ENCODE measurements at places on chromosomes 2 and 18.

DNA sequence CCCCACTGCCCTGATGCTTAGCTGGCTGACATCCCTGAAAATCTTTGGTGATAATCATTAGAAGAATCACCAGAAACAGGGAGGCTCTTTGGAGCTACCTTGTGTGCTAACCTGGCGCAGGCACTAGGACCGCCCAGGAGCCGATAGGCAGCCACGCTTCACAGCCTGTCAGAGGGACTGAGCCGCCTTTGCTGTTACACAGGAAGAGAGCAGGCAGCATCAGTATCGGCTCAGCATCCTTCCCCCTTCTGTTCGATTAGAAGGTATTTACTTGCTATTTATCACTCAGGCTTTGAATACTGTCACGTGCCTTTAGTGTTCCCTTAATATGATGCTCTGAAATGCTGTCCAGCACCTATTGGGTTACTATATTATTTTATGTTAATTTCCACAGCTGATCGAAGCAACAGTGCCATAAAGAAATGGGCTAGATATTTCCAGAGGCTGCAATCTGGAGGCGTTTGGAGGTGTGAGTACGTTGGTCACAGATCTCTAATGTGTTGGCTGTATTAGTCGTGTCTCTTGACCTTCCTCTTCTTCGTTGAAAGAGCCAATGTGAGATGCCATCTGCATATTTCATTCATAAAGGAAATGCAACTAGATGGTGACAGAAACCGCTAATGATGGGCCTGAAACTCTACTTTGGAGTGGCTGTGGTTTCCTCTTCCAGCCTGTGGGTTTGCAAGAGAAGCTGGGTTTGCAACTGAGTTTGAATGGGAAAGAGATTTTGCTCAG is 110.4 kb upstream of the RAB27B start:
- no peak for DNase-seq

- DNase-seq, result no peak
Measured at GRCh38 chr2:168825126-168825525, 22.7 kb downstream of the NOSTRIN start.

- DNase-seq, result no peak
Measured at GRCh38 chr2:152890736-152891135, 172.3 kb downstream of the ARL6IP6 start.

DNA sequence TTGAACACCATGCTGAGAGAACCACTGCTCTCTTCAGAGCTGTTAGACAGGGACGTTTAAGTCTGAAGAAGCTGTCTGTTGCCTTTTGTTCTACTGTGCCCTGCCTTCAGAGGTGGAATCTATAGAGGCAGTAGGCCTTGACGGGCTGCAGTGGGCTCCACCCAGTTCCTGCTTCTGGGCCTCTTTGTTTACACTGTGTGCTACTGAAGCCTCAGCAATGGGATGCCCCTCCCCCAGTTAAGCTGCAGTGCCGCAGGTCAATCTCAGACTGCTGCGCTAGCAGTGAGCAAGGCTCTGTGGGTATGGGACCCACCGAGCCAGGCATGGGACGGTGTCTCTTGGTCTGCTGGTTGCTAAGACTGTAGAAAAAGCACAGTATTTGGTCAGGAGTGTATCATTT is 162.3 kb upstream of the NXPH2 start:
- DNase-seq, result no peak

DNA sequence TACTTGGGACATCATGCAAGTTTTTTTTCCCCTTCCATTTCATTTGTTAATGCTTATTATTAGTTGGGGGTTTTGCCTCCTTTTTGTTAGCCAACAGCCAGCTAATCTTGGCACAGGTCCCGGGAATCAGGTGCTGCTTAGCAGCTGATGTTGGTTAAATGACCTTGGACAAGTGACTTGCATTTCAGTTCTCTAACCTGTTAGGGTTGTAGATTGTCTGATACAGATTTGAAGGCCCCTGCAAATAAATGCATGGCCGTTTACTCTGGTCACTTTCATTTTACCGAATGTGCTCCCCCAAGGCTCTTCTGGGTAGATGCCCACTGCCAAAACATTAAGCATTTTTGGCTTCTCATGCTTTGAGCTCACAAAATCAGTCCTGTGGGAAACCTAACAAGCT is 120.9 kb downstream of the SPTBN1 start:
- no peak for DNase-seq

- DNase-seq, result no peak
Measured at GRCh38 chr2:241161646-241162281, 11.5 kb downstream of the PPP1R7 start.

DNA sequence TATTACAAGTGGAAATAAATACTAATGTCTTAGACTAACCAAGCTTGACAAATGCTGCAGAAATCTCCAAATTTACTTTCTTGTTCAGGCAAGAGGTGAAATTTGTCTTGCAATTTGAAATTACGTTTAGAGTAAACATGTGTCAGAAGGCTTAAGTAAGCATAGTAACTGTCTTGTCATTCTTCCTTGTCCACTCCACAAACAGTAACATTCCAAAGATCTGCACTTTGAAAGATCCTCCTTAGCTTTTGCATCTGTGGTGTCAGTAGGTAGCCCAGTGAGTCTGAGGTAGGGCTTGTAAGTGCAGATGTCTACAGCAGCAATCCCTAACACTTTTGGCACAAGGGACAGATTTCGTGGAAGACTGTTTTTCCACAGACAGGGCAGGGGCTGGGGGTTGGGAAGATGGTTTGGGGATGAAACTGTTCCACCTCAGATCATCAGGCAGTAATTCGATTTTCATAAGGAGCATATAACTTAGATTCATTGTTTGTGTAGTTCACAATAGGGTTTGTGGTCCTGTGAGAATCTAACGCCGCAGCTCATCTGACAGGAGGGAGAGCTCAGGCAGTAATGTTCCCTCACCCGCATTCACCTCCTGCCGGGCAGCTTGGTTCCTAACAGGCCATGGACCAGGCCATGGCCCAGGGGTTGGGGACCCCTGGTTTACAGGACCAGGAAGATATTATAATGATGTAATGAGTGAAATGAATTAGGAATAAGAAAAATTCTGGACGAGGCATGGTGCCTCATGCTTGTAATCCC is 18.6 kb downstream of the RASGRP3 start:
- no peak for DNase-seq

GRCh38 chr2:197205585-197206215 is 104.9 kb downstream of the ANKRD44 start:
- no peak for DNase-seq

DNA sequence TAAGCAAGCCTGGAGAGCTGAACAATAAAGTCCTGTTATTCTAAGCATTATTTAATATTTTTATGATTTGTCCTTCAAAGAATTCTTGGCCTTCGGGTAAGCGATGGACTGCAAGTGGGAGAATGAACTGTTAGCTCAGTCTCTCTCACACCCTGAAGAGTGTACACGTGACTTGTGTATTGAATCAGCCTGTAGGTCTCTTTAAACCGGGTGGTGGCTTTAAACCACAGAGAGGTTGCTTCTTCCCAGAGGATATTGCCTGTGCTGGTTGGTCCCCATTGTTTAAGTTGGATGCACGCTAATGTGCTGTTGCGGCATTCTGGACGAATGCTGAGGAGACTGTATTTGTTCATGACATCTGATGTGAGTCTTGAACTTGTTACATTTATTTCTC is 183.3 kb downstream of the LTBP1 start:
- DNase-seq, result no peak

- DNase-seq, result no peak
Measured at GRCh38 chr2:86140969-86141392, 34.9 kb downstream of the PTCD3 start.

DNA sequence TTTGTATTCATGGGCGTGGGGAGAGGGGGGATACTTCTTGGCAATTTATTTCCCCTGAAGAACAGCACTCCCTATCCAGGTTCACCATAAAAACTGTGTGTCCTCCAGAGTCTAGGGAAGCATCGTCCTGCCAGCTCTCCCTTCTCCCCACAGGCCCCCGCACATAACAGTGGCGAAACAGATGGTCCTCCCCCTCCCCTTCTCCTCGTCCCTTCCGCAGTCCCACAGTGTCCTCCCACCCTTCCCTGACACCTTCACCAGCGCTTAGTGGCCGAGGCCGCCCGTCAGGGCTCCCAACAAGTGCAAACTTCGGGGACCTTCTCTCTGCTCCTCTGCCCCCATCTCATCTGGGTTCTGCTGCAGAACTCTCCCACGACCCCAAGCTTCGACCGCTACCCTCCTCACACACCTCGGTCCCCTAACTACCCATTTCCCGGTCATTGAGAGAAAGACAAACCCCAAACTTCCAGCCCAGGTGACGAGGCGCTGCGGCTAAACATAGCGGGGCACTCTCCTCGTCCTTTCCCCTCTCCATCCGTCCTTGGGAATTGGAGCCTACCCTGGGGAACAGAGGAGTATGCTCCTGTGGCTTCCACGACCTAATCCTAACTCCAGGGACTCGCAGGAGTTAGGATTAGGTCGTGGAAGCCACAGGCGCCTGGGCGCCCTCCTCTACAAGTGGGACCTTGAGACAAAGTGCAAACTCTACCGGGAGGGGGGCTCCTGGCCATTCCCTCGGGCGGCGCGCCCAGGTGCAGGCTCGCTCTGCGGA is 971 bp downstream of the ZNF385B start:
- no peak for DNase-seq

DNA sequence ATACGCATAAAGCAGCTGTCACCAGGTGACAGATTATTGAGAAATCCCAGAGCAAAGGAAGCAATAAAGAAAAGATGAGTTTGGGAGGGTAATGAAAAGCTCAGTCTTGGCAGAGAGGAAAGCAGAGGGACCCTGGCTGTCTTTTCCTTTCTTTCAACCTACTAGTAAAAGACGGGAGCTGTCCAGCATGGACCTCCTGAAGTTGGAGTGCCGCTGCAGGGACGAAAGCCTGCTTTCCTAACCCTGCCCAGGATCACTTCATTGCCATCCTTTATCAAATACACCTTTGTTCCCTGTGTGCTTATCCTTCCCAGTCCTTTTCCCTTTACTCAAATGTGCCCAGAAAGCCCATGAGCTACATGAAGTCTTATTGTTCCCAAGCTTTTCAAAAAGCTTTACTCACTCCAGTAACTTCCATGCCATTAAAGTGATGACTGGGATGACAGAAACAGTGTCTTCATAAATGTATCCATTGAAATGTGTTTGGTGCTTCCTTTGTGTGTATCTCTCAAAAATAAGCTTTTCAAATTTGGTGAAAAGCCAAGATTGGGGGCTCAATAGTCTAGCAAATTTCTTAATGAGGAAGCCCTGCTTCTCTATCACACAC is 3.7 kb upstream of the SPR start:
- no peak for DNase-seq

GRCh38 chr18:73879766-73880165 is 267.9 kb downstream of the FBXO15 start:
- DNase-seq, result no peak

DNA sequence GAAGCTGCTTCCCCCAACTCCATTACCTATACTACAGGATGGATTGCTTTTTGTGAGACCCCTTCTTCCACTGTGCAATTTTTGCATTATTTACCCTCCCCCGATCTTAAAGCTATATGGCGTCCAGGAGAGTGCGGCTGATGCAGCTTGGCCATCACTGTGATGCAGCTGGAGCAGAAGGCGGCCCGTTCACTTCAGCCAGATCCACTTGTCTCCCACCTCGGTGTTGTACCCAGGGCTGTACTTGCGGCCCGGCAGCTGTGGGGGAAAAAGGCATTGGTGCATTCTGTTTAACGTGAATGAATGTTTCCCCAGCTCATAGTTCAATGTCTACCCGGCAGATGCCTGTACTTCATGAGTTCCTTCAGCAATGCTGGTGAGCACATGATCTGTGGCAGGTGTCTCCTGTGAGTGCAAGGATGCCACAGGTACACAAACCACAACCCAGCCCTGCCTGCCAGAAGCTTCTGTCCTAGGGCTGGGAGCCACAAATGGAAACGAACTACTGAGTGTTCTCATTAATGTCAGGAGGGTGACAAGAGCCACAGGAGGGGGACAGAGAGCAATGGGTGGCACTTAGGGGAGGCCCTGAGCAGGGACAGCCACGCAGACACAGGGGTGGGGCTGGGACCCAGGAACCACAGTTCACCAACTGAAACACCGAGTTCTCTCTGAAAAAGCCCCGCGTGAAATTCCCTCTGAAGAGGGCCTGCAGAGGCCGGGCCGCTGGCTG is 64.0 kb downstream of the NDUFA10 start:
- no peak for DNase-seq

DNA sequence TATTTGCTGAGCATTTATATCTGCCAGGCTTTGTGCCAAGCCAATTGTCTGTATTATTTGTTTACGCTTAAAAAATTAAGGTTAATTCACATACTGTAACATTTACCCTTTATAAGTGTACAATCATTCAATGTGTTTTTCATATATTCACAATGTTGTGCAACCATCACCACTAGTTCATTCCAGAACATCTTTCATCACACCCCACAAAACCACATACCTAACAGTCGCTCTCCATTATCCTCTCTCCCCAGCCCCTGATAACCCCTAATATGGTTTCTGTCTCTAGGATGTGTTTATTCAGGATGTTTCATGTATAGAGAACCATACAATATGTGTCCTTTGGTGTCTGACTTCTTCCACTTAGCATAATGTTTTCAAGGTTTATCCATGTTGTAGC is 234.1 kb downstream of the INSIG2 start:
- no peak for DNase-seq

DNA sequence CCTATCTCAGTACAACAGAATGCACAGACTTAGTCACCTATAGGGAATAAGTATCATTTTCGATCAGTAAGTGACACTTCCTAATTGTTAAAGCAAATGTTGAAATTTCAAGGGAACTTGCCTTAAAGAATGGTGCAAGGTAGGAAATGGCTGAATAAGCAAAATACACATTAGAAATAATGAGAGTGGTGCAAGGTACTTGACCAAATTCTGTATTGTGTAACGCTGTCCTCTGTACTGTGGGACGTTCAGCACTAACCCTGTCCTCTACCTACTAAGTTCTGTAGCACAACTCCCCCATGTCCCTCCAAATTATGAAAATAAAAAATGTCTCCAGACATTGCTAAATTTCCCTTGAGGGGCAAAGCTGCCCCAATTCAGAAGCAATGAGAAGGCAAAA is 19.4 kb downstream of the MMADHC start:
- no peak for DNase-seq

- no peak for DNase-seq
Measured at GRCh38 chr2:155412598-155412997, 714.1 kb downstream of the KCNJ3 start.

- DNase-seq, result no peak
Measured at GRCh38 chr2:129716781-129717559, 262.5 kb upstream of the RAB6C start.

DNA sequence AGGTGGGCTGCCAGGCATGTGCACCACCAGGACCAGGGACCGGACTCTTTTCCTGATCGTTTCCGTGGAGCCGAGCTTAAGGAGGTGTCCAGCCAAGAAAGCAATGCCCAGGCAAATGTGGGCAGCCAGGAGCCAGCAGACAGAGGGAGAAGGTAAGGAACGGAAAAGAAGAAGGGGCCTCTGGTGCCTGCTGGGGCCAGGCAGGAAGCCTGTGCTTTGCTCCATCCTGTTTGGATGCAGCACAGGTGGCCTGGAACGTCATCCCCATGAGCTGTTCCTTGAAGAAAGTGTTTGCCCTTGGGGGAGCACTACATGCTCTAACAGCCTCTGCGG is 33.9 kb downstream of the CNGA3 start:
- no peak for DNase-seq

GRCh38 chr18:42156281-42156680 is 201.2 kb downstream of the PIK3C3 start:
- DNase-seq, result no peak

GRCh38 chr18:51433881-51434280 is 236.4 kb upstream of the MEX3C start:
- no peak for DNase-seq
